ENCODE measurements at places on chromosomes 6 and 20.

GRCh38 chr20:2135013-2135412 lies 33.4 kb downstream of the STK35 start:
- DNase-seq = no peak

DNA sequence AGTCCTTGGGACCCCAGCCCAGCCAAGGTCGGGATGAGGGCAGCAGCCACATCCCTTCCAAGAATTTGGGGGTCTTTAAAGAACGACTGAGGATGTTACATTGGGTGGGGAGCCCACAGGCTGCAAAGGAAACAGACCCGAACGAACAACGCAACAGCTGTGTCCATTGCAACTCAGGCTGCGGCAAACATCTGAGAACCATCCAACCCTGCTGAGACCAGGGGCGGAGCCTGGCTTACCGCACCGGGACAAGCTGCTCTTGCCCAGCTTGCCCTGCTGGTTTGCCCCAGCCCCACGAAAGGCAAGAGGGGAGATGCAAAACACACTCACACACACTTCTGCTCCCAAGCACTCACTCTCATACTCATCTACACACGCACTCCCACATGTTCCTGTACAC lies 21.5 kb upstream of the TAF4 start:
- DNase-seq = no peak

DNA sequence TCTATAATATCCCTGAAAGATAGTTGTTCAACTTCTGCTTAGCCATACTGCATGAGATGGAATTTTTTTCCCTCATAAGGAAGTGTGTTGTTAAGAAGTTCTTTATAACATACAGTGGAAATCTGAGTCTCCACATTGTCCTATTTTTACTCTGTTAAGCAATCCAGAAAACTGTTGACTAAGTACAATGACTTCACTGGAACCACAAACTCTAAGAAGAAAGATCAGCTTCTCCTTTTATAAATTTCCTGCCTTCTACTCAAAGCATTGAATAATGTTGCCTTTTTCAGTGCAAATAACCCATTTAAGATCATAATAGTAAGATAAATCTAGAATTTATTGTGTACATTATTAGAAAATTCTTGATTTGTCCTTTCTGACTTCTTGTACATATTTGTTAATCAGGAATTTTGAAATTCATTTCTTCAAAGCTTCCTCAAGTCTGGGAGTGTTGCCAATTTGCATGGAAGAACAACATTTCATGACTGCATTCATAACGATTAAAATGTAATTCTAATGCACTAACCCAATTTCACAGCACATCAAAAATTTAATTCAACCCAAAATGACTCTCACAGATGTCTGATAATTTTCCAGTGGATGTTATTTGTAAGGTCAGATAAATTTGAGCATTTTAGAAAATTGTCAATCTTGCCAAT lies 45.6 kb upstream of the ANKEF1 start:
- DNase-seq = no peak

- no peak for DNase-seq
These were observed 50.4 kb downstream of the PHACTR1 start for GRCh38 chr6:12767016-12767415.

- no peak for DNase-seq
These were observed 945 bp downstream of the FAXC start for GRCh38 chr6:99348288-99349170.

Data from cortex of kidney (tissue), 1 donor.